ENCODE measurements at places on chromosomes 12 and 14.

GRCh38 chr14:32835924-32836323 lies 102.8 kb upstream of the NPAS3 start:
- no peak for DNase-seq

GRCh38 chr14:90450667-90451066 lies 53.8 kb downstream of the CALM1 start:
- DNase-seq, result no peak

- no peak for DNase-seq
These were observed 280.5 kb downstream of the VRK1 start for GRCh38 chr14:97077687-97078086.

GRCh38 chr14:105919458-105920150 lies 393.2 kb downstream of the TMEM121 start:
- DNase-seq, result no peak

GRCh38 chr12:77102691-77103090 lies 37.3 kb upstream of the E2F7 start:
- no peak for DNase-seq

DNA sequence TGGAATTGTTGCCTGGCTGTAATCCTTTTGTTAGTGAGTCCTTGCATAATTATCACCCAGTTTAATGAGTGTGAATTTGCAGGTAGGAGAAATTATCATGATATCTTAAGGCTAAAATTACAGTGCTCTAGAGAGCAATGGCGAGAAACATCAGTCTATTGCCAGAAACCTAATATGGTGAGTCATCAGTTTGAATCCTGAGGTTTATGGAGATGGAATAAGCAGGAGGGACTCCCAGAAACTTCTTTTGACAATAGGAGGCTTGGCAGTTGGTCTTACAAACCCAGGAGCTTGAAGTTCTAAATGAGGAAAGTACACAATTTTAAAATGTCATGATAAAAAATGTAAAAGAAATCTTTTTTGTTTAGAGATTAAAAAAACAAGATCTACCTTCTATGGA lies 31.5 kb upstream of the CRADD start:
- no peak for DNase-seq

- no peak for DNase-seq
These were observed 11.5 kb downstream of the CCDC175 start for GRCh38 chr14:59565087-59565486.

DNA sequence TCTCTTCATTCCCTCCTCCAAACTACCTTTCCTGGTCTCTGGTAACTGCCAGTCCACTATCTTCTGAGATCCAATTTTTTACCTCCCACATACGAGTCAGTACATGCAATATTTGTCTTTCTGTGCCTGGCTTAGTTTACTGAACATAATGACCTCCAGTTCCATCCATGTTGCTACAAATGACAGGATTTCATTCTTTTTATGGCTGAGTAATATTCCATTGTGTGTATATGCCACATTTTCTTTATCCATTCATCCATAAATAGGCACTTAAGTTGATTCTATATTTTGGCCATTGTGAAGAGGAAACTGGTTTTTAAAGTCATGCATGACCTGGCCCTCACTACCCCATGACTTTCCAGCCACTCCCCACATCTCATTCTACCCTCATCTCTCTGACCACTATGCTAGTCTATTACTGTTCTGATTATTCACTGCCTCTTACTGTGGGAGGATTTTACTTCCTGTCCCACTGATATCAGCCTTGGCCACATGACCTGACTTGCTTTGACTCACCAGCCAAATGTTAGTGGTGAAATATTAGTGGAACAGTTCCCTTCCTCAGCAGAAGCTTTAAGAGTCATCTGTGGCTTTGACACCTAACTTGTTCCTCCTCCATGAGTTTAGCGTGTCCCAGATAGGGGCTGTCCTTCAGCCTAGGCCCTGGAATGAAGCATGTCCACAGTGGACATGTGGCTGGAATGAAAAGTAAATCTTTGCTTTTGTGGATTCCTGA lies 52.2 kb downstream of the GOLGA5 start:
- DNase-seq, result no peak

GRCh38 chr12:25436206-25437030 lies 116.7 kb downstream of the LMNTD1 start:
- DNase-seq, result no peak

Data from stimulated activated CD8-positive, alpha-beta memory T cell treated with anti-CD3 and anti-CD28 coated beads, Interleukin-15, amount 100 ng/mL, for 4 hours (primary cell).